ENCODE measurements at places on chromosomes 6 and 20.

DNA sequence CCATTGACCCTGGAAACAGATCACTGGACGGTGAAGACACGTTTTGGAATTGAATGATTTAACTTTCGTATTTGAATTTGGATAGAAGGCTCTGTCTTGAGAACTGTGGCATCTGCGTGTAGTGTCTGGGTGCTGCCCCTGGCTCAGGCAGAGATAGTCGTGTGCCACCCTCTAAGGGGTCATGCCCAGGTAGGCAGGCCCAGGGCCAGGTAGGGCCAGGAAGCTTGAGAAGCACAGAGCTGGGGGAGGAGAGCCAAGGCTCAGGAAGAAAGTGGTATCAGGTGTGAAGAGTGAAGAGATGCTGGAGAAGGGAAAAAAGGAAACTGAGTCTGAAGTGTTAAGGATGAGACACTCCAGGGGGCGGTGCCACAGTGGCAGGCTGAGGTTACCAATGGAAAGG lies 75.5 kb downstream of the IYD start:
- no peak for DNase-seq

- DNase-seq = no peak
Measured at GRCh38 chr6:19399406-19399805, 437.8 kb upstream of the ID4 start.

DNA sequence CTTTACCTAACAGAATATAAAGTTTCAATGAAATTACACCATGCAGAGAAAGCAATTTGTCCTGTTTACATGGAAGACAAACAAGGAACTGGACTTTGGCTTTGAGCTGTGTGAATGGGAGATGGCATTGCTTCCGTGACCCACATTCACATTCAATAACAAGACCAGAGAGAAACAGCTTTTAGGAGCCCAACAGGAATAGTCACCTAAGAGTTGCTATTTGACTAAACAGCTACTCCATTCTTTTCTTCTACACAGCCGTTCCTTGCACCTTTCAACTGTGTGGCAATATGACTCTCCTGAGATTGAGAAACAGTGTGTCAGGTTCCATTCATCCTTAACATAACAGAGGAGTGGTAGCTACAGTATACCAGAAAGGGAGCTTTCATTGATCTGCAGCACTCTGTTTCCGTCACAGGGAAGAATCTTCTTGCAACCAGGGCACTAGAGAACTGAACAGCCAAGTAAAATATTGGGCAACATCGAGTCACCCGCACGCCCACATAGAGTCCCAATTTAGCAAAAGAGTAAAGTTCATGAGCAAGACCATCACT lies 355.1 kb downstream of the HAO1 start:
- no peak for DNase-seq

GRCh38 chr6:167111597-167111996 lies 11.3 kb upstream of the CCR6 start:
- no peak for DNase-seq

GRCh38 chr20:18813483-18813882 lies at the start of gene SCP2D1:
SCP2D1 (plus strand) TSS chr20:18813783; CDS start chr20:18813816, 33 bp downstream.
- no peak for DNase-seq

DNA sequence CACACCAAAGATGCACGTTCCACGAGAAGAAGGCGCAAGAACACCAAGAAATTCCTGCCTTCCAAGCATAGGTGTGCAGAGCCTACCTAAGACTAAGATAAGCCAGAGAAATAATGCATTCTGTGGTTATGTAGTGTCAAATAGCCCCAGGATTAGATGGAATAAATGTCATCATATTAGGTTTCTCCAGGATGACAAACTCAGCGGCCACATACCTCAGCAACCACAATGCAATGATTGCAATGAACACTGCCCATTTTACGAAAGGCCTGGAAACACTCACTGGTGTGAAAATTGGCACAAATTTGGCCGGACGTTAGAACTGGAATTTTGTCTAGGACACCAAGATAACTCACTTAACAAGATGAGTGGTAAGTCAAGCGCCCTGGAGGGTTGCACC lies 129.7 kb downstream of the SLC22A3 start:
- DNase-seq = no peak

DNA sequence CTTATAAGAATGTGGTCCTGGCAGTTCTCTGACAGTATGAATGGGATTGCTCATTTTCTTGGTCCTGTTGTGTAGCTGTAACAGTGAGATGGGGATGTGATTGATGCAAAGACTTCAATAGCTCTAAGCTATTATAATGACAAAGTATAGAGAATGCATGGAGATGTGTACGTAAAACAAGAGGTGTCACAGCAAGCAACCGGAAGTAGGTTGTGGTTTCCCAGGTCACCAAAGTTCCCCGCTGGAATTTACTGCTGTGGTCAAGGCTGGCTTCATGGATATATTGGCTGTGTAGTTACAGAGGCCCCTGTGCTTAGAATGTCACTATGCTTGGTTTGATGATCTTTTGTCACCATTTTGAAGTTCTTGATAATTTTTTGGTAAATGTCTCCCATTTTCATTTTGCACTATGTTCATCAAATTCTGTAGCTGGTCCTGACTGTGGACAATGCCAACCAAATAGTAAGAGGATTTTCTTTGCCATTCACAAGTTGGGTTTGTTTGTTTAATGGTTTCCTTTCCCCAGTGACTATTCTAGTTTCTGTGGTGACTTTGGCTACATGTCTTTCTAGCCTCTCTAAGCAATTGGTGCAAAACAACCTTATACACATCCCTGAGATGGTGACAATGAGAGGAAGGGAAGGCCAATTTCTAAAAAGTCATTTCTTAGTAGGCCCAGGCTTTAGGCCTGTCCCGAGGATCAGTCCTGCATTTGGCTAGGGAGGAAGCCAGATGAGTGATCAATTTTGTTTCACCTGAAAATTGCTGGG lies 10.5 kb downstream of the DNAH8 start:
- no peak for DNase-seq

- no peak for DNase-seq
Measured at GRCh38 chr6:156016186-156016976, 560.7 kb upstream of the NOX3 start.

DNA sequence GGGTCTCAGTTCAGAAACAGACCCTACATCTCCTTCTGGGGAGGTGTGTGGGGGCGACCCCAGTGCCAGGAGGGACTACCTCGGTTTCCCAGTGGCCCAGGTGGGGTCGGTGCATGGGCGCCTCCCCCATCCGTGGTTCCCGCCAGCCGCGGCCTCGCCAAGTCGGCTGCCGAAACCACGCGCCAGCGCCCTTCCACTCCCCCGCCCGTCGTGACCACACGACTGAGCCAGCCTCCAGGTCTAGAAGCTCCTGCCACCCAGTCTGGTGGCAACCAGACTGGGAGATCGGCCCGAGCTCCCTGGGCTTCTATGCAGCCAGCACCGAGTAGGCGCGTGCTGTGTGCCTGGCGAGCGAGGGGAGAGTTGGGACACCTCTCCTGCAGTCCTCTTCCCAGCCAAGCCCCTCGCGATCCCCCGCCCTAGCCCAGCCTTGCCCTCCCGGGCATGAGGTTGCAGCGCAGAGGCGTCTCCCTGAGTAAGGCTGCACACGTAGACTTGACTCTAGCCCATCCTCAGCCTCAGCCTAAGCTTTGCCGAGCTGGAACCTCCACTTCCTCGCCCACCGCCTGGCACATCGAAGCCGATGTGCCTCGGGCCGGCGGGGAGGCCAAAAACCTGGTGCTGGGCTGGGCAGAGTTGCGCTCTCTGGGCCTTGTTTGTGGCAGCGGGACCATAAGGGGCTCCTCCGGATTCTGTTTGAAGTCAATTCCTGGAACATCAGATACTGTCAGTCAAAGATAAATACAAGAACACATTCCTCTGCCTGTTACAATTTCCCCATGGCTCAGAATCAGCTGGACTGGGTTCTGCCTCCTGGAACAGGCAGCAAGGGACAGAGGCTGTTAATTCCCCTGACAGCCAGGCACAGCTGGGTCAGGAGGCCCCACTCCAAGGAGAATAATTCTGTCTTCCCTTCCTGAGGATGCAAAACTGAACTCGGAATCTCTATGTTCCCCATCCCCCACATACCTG lies 1.5 kb upstream of the CPNE5 start:
- no peak for DNase-seq

GRCh38 chr6:84546427-84546914 lies 217.9 kb downstream of the TBX18 start:
- no peak for DNase-seq

- DNase-seq = no peak
Measured at GRCh38 chr6:29726571-29727194, 3.4 kb downstream of the HLA-F start.

DNA sequence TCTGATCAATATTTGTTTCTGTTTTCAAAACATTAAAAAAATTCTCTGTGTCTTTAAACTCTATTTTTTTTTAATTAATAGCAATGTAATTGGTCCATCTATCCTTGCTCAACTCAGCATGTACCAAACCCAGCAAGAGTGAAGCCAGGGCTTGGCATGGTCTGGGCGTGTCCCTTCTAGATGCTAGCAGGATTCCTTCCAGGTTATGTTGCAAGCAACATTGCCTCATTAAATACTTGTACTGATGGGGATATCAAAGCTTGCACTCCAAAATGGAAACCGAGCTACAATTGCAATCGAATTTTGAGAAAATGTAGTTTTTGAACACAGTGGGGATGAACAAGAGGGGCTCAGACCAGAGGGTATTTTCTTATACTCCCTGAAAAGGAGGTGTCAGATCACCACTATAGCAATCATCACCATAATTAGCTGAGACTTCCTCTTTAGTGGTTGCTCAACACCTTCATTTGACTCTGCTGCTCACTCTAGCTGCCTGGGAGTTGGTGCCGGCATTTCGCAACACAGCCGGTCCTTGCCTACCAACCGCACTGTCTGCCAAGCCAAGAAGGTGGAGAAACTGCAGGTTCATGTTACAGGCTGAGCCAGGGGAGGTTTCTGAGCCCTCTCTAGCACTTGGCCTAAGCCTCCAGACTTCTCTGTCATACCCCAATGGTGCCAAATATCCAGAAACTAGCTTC lies 67.8 kb upstream of the RALGAPA2 start:
- DNase-seq = no peak

DNA sequence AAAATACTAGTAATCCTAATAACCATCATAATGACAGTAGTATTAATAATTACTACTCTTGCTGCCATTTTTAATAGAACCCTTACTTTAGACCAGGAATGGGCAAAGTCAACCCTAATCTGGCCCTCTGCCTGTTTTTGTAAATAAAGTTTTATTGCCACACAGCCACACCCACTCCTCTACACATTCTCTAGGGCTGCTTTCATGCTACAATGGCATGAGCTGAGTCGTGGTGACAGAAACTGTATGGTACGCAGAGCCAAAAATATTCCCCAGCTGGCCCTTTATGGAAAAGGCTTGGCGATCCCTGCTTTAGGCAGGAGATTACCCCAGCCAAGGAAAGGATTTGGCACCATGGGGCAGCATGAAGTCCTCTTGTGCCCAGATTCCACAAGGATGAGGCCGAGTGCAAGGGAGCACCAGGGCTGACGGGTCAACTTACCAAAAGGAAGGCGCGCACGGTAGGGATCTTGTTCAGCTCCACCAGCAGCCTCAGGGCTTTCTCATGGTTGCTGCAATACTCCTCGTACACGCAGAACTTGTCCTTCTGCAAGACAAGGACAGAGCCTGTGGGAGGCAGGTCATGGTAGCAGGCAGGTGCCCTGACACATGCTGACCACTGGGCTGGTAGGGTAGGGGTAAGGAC lies 93.6 kb downstream of the PREX1 start:
- no peak for DNase-seq

DNA sequence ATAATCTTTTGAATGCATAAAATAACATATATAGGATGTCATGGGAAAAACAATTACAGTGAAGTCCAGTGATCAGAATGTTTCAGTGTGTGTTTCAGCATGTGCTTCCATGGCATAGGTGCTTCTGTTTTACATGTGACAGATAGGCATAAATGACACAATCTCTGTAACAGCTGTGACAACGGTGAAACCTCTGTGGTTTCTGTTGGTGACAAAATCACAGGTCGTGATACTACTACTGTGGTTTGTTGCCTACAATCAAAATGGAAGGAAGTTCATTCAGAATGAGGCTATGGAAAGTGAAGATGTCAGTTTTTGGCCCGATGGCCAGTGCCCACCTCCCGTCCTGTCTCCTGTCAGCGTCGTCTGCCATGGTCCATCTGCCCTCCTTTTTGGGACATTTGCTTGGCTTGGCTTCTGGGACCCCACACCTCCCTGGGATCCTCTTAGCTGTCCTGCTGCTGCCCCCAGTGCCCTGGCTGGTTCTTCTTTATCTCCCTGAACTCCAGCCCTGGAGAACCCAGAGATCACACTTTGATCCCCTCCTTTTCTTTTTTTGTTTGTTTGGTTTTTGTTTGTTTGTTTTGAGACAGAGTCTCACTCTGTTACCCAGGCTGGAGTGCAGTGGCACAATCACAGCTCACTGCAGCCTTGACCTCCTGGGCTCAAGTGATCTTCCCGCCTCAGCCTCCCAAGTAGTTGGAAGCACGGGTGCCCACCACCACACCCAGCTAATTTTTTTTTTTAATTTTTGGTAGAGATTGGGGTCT lies 79.3 kb upstream of the NAA20 start:
- no peak for DNase-seq

DNA sequence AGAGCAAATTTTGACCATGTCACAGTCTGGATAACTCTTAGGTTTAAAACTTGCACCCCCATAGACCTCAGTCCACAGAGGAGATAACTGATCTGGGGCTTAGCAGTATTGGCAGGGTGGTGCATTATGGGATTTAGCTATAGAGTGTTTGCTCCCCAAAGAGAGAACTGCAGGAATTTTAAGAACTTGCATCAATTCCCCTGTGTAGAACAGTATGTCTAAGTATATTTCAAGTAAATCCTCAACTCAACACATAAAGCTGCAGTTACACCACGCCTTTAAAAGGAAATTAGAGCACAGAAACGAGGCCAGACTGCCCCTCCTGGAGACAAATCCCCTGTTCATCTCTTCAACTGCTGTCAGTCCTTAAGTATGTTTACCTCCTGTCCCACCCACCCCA lies 144.9 kb downstream of the TRMT11 start:
- DNase-seq = no peak

GRCh38 chr6:122042960-122043735 lies 356.3 kb upstream of the HSF2 start:
- no peak for DNase-seq

Data from activated CD4-positive, alpha-beta T cell treated with anti-CD3 and anti-CD28 coated beads for 24 hours (primary cell).